Immature natural killer cell (primary cell): ENCODE measurements at places on chromosomes 16 and 17. TPM values are rescaled to one million over a fixed set of nuclear protein-coding genes. Genes with fewer than 3 reads are reported as not detected.

Gene ACSM3
- polyA plus RNA-seq, result 5.5 TPM

GRCh38 chr17:73546770-73547536 is 97.3 kb downstream of the SDK2 start:
- DNase-seq, result no peak

- no peak for DNase-seq
These were observed 160.2 kb downstream of the RGS9 start for GRCh38 chr17:65297384-65297783.

GRCh38 chr17:1965556-1966273 is 59.4 kb downstream of the RTN4RL1 start:
- no peak for DNase-seq

- no peak for DNase-seq
These were observed 1014.2 kb upstream of the CDH8 start for GRCh38 chr16:63050391-63050790.

GRCh38 chr17:39999067-39999466 is 16.2 kb upstream of the CSF3 start:
- DNase-seq, result no peak

DNA sequence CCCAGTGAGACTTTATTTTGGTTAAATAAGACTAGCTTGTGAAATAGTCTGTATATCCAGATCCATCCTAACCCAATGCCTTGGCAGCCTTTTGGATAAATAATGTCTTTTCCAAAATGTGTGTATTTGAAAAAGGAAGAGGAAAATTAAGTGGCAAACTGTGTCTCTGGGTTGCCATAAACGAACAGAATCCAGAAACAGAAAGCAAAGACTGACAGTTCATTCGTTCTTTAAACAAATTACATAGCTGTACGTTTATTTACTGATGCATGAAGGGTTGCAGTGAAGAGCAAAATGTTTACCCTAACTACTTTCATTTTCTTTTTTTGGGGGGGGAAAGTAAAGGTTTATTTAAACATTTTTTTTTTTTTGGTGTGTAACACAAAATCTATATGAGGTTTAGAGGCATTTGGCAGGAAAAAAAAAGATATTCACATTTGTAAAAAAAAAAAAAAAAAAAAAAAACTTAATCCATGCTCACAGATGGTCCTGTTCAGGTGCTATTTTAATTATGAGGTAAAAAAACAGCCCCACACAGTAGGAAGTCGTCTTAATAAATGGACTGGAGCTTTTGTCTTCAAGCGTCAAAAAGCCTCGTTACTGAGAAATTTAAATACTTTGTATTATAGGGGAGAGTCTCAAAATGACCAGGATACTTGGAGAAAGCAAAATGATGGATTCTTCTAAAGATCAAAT is 245.9 kb downstream of the FTO start:
- no peak for DNase-seq
